Hematopoietic multipotent progenitor cell treated with erythropoietin and hydrocortisone succinate and interleukin-3 and kit ligand, for 8 days (in vitro differentiated cells): ENCODE measurements at places on chromosomes 5 and 9.

GRCh38 chr5:108233617-108234155 is 148.2 kb downstream of the FBXL17 start:
- DNase-seq: no peak

GRCh38 chr9:21803649-21804048 is 1.2 kb downstream of the MTAP start:
- DNase-seq: peak; percentile 12

GRCh38 chr5:111668477-111669414 is 88.2 kb downstream of the NREP start:
- DNase-seq: no peak

DNA sequence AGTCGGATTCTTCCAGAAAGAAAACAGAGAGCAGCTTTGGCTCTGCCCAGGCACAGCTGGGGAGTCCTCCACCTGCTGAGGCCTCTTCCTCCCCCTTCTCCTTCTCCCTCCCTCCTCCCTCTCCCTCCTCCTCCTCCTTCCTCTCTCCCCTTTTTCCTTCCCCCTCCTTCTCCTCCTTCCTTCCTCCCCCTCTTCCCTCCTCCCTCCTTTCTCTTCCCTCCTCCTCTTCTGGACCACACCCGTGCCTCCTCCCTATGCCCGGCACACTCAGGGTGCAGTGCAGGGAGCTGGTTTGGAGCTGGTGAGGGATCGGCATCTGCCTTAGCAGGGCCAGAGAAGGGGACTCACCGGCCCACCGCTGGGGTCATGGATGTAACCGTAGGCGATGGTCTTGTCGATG is 30.2 kb downstream of the DBH start:
- no peak for DNase-seq

DNA sequence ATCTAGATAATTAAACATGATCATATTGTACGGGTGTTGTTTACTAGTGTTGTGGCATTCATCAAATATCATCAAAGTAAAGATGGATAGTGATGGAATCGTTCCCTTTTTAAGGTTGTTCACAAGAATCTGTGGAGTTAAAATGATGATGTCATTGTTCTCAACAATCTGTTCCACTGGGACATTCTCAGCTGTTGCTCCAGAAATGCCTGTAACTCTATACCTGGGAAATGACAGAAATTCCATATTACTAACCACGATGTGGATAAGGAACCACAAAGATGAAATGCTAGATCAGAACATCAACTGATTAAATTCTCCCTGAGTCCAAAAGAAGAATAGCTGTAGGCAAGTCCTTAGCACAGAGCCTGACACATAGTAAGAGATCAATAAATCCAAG is 38.0 kb downstream of the RIGI start:
- DNase-seq: no peak

DNA sequence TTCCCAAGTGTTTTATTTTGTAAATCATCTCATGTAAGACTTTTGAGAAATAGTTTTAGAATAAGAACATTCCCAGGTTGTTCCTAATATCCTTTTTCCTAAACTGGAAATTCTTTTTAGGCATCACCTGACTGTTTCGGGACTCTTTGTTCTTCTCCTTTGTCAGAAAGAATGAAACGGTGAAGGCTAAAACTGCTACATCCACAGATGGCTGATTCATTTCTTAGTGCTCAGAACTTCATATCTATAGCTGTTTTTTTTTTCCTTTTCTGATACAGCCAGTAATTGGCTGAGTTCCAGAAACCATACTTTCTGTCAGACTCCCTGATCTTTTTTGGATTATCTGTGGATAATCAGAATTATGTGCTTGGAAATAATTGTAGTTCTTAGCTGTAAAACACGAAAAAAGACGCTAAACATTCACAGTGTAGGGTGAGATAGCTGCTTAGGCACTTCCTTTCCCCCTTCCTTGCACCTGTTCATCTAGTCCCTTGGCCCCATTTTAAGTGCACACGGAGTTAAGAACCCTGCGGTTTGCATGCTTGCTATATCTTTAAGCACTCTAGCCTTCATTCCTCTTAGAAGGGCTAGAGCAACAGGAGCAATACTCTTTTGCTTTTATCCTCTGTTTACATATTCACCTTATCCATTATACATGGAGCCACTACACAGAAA is 283.9 kb downstream of the PJA2 start:
- no peak for DNase-seq

- no peak for DNase-seq
These were observed 71.5 kb downstream of the ARHGAP26 start for GRCh38 chr5:142841511-142842265.

DNA sequence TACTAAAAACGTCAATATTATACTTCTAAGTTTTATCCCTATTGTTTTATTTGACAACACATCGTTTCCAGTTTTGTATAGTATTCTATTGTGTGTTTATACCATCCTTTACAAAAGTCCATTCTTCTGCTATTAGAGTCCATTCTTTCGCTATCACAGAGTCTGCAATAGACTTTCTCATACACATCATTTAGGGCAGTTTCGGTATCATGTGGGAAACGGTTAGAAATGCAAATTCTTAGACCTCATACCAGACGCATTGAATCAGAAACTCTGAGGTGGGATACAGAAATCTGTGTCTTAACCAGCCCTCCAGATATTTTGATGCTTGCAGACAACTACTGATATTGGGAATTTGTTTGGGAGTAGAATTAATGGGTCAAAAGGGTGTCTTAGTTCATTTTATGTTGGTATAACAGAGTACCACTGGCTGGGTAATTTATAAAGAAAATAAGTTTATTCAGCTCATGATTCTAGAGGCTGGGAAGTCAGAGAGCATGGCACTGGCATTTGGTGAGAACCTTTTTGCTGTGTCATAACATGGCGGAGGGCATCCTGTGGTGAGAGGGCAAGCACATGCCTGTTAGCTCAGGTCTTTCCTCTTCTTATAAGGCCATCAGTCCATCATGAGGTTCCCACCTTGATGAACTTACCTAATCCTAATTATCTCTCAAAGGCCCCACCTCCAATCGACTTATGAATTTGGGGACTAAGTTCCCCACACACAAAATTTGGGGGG is 21.1 kb downstream of the CARTPT start:
- DNase-seq: no peak

GRCh38 chr9:88464851-88465250 is 70.1 kb upstream of the NXNL2 start:
- no peak for DNase-seq

DNA sequence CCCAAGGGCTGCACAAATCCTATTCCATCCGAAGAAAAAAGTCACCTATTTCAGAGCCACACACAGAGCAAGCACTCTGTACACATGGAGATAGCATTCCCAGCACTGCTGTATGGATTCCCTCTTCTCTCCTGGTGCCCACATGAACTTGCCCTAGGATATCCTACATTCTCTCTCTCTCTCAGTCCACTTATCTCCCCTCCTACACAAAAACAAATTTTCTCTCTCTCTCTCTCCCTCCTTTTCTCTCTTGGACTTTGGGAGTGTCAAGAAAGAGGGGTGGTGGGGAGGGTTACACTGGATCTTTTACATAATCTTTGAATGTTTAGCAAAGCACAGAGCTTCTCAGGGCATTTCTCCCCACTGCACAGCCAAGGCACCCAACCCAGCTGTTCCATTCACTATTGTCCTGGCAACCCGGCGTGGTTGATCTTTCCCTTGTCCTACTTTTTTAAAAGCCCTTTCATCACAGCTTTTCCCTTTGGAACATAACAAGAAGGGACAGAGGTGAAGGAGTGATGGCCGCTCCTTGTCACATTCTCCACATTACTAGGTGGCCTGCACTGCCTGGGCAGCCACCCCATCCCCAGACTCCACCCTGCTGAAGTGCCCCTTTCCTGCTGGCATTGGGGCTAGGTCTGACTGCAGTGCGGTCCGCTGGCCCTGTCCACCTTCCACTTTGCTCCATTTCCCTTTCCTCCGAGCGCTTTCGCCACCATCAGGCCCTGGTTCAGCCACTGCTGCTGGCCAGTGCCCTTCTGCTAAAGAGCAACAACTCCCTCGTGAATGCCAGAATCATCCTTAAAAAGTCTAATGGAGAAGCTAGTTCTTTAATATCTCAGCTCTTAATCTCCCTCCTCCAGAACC is 22.2 kb upstream of the SLC1A3 start:
- DNase-seq: no peak
